Mesothelial cell of epicardium (in vitro differentiated cells): ENCODE measurements at places on chromosomes 1 and 21. TPM values are rescaled to one million over a fixed set of nuclear protein-coding genes. Genes with fewer than 3 reads are reported as not detected.
A peak's percentile ranks its signal among the peaks of the same experiment; 100 is the strongest.

GRCh38 chr1:218939095-218939494, 234.6 kb upstream of the LYPLAL1 start:
- no peaks in the 10 kb centered on the region for H3K27me3 ChIP-seq
- H3K27ac ChIP-seq, result no peak overlapping the region
- H3K36me3 ChIP-seq, result peaks cover 5% of the 10 kb centered on the region

- H3K27me3 ChIP-seq, result no peaks in the 10 kb centered on the region
- no peak for DNase-seq
- H3K4me3 ChIP-seq, result no peak within 1 kb of the TSS
- peaks cover 6% of the 10 kb centered on the region for H3K4me1 ChIP-seq
Observed at GRCh38 chr1:30757352-30758120, at the start of gene LAPTM5. LAPTM5 (minus strand) TSS chr1:30757774; CDS start chr1:30757745, 29 bp downstream.

DNA sequence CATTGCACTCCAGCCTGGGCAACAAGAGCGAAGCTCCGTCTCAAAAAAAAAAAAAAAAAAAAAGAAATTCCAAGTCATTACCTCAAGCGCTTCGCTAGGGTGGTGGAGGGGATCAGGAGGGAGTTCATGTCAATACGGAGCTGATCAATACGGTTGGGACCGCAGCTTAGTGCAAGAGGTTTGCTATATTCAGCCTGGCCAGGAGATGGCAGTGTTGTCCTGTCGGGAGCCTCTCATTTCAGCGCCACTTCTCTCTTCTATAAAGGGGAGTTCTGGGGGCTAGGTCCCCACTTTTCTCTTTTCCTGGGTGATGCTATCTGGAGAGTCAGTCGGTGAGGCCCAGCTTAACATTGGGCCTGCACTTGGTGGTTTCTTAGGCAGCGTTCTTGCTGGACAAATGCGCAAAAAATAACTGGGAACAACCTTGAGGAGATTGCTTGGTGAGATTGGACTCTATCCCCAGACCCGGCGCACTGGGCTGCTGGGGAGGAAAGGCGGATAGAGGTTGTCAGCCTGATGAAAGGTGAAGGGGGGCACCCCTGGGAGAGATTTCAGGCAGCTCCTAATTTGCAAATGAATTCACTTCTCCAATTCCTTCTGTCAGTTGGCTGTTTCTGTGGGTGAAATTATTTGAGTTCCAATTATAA, 40.4 kb downstream of the KIAA0040 start:
- no peak overlapping the region for H3K4me3 ChIP-seq
- no peaks in the 10 kb centered on the region for H3K36me3 ChIP-seq
- no peak overlapping the region for H3K27ac ChIP-seq
- DNase-seq, result peak; percentile 33
- peaks cover 90% of the 10 kb centered on the region for H3K27me3 ChIP-seq

DNA sequence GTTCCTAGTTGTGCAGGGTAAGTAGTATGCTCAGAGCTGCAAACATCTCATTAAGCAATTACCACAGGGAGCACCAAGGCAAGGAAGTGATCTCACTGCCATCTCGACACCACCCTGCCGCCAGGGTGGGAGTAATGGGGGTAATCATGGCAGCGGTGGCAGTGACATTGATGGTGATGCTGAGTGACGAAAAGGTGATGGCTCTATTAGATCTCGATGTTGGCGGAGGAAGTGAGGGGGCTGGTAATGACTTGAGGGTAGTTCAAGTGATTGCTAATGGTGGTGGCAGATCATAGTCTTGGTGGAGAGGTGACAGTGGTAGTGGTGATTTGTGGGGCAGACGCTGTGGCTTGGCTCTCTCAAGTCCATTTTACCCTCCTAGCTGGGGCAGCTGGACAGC, 25.4 kb upstream of the TENT5B start:
- H3K4me3 ChIP-seq, result no peak overlapping the region
- H3K27me3 ChIP-seq, result no peaks in the 10 kb centered on the region

DNA sequence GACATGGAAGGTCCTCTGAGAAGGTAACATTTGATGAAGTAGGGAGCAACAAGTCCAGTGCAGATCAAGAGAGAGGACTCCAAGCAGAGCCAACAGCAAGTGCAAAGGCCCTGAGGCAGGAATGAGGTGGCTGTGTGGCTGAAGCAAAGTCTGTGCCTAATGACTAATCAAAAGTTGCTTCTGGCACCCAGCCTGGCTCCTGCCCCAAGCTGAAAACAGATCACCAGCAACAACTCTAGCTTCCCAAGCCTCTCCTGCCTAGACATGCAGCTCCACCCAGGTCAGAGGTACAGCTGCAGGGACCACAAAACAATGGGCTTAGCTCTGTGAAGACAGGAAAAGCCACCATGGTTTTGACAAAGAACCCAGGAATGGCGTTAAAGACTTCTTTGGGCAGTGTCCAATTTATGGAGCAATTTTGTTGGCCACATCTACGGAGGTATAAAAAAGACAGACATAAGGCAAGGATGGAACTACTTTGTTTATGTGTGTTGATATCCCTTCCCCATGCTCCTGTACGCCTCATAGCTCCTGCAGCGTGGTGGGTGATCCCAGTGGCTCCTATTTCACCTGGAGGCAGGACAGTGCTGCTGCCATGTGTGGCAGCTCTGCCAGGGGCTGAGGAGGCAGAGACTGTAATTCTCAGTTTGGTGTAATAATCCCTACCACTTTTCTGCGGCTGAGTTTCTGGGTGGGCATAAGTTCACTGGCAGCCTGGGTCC, 26.4 kb upstream of the IGSF3 start:
- no peak overlapping the region for H3K27ac ChIP-seq
- H3K27me3 ChIP-seq, result no peaks in the 10 kb centered on the region
- DNase-seq, result no peak
- no peak overlapping the region for H3K4me3 ChIP-seq
- H3K4me1 ChIP-seq, result peaks cover 30% of the 10 kb centered on the region

GRCh38 chr1:17359031-17359430, 13.0 kb upstream of the PADI6 start:
- H3K27ac ChIP-seq, result no peak overlapping the region
- H3K27me3 ChIP-seq, result no peaks in the 10 kb centered on the region
- DNase-seq, result no peak
- H3K4me3 ChIP-seq, result no peak overlapping the region
- H3K36me3 ChIP-seq, result no peaks in the 10 kb centered on the region

The AMY1A gene
- total RNA-seq, result not detected in 3 replicates

The RCSD1 gene
- 0.76 to 1.2 TPM (median 0.97 TPM) in 3 replicates for total RNA-seq

The KRTAP7-1 gene
- total RNA-seq, result not detected in 3 replicates
